ENCODE measurements at places on chromosomes 1 and 21.

DNA sequence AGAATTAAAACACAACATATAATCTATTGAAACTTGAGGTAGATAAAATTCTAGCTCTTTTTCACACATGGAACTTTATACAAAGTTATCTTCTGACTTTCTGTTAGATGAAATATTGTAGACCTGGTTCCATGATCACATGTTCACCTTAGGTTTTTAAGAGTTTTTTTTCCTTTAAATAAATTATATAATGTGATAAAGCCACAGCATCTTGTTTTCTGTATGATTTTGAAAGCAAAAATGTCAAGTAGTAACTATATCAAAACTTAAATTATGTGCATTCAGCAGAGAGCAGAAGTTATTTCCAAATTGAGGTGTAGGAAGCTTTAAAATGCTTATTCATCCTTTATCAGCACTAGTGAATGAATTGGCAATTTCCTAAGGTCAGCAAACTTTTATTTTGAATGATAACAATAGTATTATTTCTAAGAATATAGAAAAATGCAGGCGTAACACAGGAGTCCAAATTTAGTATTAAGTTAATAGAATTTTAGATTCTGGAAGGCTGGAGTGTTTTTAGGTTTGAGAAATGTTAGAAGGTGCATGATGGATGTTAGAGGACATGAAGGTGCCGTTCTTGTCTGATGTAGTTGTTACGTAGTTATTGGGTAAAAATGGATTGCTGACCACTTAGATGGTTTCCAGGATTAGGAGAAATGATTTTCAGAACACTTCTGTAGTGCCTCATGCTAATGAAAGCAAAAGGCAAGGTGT lies 17.5 kb downstream of the BACH1 start:
- peaks cover 7% of the 10 kb centered on the region for H3K4me1 ChIP-seq
- no peak overlapping the region for H3K4me3 ChIP-seq
- DNase-seq: no peak
- H3K27me3 ChIP-seq: no peaks in the 10 kb centered on the region

DNA sequence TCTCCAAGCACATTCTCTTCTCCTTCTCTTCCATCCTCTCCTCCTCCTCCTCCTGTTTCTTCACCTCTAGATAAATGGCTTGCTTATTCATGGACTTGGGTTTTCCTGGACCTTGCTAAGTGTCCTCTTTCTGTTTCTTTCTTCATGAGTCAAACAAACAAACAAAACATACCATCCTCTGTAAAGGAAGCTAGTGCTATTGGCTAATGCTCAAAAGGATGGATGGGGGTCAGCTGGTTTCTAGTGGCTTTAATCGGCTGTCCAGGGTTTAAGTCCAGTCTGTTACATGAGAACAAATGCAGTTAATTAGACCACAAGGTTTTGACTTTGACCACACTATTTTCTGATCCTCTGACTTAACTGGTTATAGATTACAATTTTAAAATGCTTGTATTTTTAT lies 83.8 kb upstream of the TSPAN2 start:
- H3K27ac ChIP-seq: no peak overlapping the region
- H3K36me3 ChIP-seq: no peaks in the 10 kb centered on the region

- no peak overlapping the region for H3K4me3 ChIP-seq
- no peaks in the 10 kb centered on the region for H3K27me3 ChIP-seq
- no peak overlapping the region for H3K27ac ChIP-seq
- H3K4me1 ChIP-seq: no peaks in the 10 kb centered on the region
- no peaks in the 10 kb centered on the region for H3K36me3 ChIP-seq
Measured at GRCh38 chr1:224799083-224799482, 130.4 kb upstream of the DNAH14 start.

- H3K36me3 ChIP-seq: no peaks in the 10 kb centered on the region
- H3K4me1 ChIP-seq: no peaks in the 10 kb centered on the region
- no peak overlapping the region for H3K4me3 ChIP-seq
- no peaks in the 10 kb centered on the region for H3K27me3 ChIP-seq
- no peak for DNase-seq
Measured at GRCh38 chr1:199282751-199283305, 644.0 kb downstream of the PTPRC start.

DNA sequence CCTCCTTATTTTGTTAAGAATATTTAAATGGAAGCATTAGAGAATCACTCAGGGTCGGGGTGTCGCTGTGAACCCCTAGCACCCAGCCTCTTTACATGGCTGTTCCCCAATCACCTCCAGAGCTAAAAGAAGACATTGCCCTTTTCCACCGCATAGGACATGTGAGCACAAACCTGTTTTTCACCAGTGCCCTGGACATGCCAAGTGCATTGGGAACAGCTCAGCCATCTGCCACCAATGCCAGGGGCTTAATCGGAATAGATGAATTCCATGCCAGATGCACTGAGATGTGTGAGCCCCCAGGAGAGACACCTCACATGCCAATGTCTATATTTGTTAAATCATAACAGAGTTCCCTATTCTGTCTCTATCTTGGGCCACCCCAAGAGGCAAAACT lies 33.3 kb downstream of the EIF2D start:
- H3K4me3 ChIP-seq: no peak overlapping the region
- DNase-seq: no peak
- no peaks in the 10 kb centered on the region for H3K4me1 ChIP-seq
